Naive thymus-derived CD4-positive, alpha-beta T cell (primary cell): ENCODE measurements at places on chromosomes 3 and 15. TPM values are rescaled to one million over a fixed set of nuclear protein-coding genes. Genes with fewer than 3 reads are reported as not detected.

- no peak overlapping the region for H3K27ac ChIP-seq
- H3K4me1 ChIP-seq = no peaks in the 10 kb centered on the region
- no peaks in the 10 kb centered on the region for H3K27me3 ChIP-seq
These were observed 304.4 kb downstream of the FGF12 start for GRCh38 chr3:192422997-192423342.

- no peaks in the 10 kb centered on the region for H3K27me3 ChIP-seq
- no peak overlapping the region for H3K4me3 ChIP-seq
- H3K36me3 ChIP-seq = peaks cover 22% of the 10 kb centered on the region
- no peaks in the 10 kb centered on the region for H3K4me1 ChIP-seq
These were observed 36.0 kb upstream of the COLQ start for GRCh38 chr3:15557511-15557946.

DNA sequence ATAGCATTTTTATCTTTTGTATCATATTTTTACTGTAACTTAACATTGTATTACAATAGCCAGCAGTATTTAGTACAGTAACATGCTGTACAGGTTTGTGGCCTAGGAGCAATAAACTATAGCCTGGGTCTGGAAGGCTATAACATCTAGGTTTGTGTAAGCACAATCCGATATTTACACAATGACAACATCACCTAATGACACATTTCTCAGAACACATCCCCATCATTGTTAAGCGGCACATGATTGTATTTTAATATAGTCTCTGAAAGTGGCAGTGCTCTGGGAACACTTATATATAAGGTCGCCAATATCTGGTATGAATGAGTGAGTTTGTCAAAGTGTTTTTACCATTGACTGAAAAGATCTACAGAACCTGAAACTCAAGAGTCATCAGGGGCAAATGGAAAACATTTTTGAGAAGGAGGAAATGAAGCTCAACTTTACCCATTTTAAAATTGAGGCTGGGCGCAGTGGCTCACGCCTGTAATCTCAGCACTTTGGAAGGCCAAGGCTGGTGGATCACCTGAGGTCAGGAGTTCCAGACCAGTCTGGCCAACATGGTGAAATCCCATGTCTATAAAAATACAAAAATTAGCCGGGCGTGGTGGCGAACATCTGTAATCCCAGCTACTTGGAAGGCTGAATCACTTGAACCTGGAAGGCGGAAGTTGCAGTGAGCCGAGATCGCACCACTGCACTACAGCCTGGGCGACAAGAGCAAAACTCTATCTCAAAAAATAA lies 38.8 kb upstream of the TNFSF10 start:
- H3K36me3 ChIP-seq = no peaks in the 10 kb centered on the region
- H3K27me3 ChIP-seq = no peaks in the 10 kb centered on the region
- H3K4me3 ChIP-seq = no peak overlapping the region
- DNase-seq = no peak
- H3K27ac ChIP-seq = no peak overlapping the region
- peaks cover 15% of the 10 kb centered on the region for H3K4me1 ChIP-seq

GRCh38 chr3:5305684-5305989 lies 118.1 kb downstream of the EDEM1 start:
- H3K36me3 ChIP-seq = no peaks in the 10 kb centered on the region
- no peaks in the 10 kb centered on the region for H3K27me3 ChIP-seq
- no peak for DNase-seq
- H3K4me1 ChIP-seq = no peaks in the 10 kb centered on the region
- no peak overlapping the region for H3K27ac ChIP-seq

GRCh38 chr3:62496503-62496902 lies 123.2 kb upstream of the FEZF2 start:
- no peak overlapping the region for H3K4me3 ChIP-seq
- H3K4me1 ChIP-seq = no peaks in the 10 kb centered on the region
- H3K27me3 ChIP-seq = no peaks in the 10 kb centered on the region
- H3K36me3 ChIP-seq = no peaks in the 10 kb centered on the region
- DNase-seq = no peak
- no peak overlapping the region for H3K27ac ChIP-seq

- no peaks in the 10 kb centered on the region for H3K4me1 ChIP-seq
- no peak overlapping the region for H3K27ac ChIP-seq
- H3K36me3 ChIP-seq = no peaks in the 10 kb centered on the region
- H3K27me3 ChIP-seq = no peaks in the 10 kb centered on the region
- no peak for DNase-seq
These were observed 177.2 kb downstream of the TP63 start for GRCh38 chr3:189808246-189809007.

GRCh38 chr3:189119950-189120349 lies 51.8 kb upstream of the TPRG1 start:
- H3K27ac ChIP-seq = no peak overlapping the region
- no peaks in the 10 kb centered on the region for H3K27me3 ChIP-seq
- no peak for DNase-seq
- no peak overlapping the region for H3K4me3 ChIP-seq
- no peaks in the 10 kb centered on the region for H3K36me3 ChIP-seq
- H3K4me1 ChIP-seq = peaks cover 25% of the 10 kb centered on the region

- no peaks in the 10 kb centered on the region for H3K36me3 ChIP-seq
- DNase-seq = no peak
- no peak overlapping the region for H3K27ac ChIP-seq
These were observed 98.3 kb downstream of the ANO10 start for GRCh38 chr3:43523454-43524053.

DNA sequence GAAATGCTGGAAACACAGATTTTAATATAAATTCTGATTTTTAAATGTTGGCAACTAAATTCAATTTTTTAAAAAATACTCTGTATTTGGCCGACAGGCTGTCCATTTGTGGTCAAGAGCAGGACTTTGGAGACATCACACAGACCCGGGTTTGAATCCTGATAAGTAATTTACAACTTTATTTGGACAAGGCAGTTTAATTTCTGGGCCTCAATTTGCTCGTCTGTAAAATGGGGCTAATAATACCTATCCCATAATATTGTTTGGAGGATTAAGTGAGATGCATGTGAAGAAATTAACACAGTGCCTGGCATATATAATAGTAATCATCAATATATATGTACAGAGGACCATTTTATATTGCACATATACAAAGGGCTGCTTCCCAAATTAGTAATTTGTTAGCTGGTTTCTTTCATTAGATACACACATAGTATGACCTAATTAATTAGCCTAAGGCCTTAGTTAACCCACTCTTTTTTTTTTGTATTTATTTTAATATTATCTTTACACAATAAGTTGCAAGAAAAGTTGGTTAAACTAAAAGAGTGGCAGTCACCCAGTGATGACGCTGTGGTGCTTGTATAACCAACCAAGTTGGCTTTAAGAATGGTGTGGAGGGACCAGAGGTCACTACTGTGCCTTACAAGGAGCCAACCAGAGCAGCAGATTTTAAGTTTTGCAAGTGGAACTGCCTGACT lies 665 bp downstream of the PIGB start:
- H3K27me3 ChIP-seq = no peaks in the 10 kb centered on the region
- peak overlapping the region; percentile 95 for H3K4me3 ChIP-seq
- peak overlapping the region; percentile 98 for H3K27ac ChIP-seq
- no peak for DNase-seq

DNA sequence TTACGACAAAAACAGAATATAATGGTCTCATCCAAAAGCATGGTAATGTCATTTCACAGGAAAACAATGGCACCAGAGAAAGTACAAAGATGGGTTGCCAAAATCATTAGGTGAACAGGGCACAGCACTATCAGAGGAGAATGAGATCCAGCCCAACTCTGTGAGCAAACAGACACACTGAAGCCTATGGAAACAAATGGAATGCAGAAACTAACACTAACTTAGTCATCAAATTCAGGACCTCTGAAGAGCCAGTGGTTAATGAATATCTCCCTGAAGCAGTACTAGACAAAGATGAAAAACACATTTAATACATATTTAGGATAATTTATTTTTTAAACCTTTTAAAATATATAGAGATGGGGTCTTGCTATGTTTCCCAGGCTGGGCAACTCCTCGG lies 14.6 kb upstream of the RPS17 start:
- no peak for DNase-seq
- no peaks in the 10 kb centered on the region for H3K4me1 ChIP-seq
- H3K27ac ChIP-seq = no peak overlapping the region
- H3K27me3 ChIP-seq = no peaks in the 10 kb centered on the region

- H3K27ac ChIP-seq = no peak overlapping the region
- no peaks in the 10 kb centered on the region for H3K36me3 ChIP-seq
- H3K4me3 ChIP-seq = no peak overlapping the region
- H3K27me3 ChIP-seq = no peaks in the 10 kb centered on the region
- DNase-seq = no peak
- H3K4me1 ChIP-seq = no peaks in the 10 kb centered on the region
These were observed 7.1 kb downstream of the MYEF2 start for GRCh38 chr15:48170981-48171380.

DNA sequence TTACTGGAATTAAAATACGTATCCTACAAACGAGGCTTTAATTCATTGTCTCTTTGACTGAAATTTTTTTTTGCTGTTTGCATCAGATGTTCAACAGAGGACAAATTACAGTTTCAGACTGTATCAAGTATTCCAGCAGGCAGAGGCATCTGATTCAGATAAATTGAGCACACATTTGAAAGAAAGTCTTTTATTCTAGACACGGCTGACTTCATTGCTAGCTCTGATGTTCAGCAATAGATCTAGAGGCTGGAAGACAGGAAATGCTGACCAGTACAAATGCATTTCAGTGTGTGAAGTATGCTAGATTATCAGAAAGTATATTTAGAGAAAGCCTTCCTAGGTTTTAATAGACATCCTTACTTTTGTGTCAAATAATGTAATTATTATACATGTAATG lies 472.2 kb downstream of the NLGN1 start:
- H3K36me3 ChIP-seq = no peaks in the 10 kb centered on the region
- no peaks in the 10 kb centered on the region for H3K27me3 ChIP-seq
- no peaks in the 10 kb centered on the region for H3K4me1 ChIP-seq
- H3K27ac ChIP-seq = no peak overlapping the region

DNA sequence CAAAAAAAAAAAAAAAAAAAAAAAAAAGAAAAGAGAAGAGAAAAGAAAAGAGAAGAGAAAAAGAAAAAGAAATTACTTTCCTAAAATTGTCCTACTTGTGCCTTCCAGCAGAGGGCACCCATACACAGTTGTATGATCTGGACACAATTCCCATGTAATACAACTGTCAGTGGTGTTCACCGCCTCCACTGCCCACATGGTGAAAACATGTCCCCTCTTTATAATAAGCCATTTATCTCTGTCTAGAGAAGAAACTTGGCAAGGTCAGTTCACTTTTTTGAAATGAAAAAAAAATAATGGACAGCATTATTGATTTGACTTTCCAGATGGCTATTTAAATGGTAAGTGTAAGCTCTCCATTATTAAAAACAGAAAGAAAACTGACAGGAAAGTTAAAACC lies 459.4 kb downstream of the GBE1 start:
- DNase-seq = no peak
- no peak overlapping the region for H3K27ac ChIP-seq
- H3K4me1 ChIP-seq = no peaks in the 10 kb centered on the region

DNA sequence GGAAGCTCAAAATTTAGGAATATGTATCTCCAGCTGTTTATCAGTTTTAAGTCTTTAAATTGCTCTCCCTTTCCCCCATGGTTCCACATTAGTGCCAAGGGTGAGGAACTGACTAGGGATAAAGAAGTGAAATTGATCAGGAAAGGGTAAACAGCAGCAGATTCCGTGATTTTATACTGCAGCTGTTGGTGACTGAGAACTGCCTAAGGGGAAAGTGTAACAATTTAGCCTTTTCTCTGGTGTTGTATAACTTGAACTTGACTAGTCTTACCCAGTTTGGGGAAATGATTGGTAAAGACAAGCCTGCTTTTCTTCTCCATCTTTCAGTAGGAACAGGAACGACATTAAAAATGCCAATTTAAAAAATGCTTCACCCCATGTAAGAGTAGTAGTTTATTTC lies 5.0 kb downstream of the SPRED1 start:
- no peak for DNase-seq
- no peak overlapping the region for H3K27ac ChIP-seq
- H3K4me3 ChIP-seq = no peak overlapping the region
- peaks cover 9% of the 10 kb centered on the region for H3K4me1 ChIP-seq

GRCh38 chr3:69540706-69541581 lies 155.1 kb upstream of the FRMD4B start:
- H3K4me1 ChIP-seq = no peaks in the 10 kb centered on the region
- no peak for DNase-seq
- no peaks in the 10 kb centered on the region for H3K36me3 ChIP-seq
- H3K27me3 ChIP-seq = no peaks in the 10 kb centered on the region

GRCh38 chr15:63339006-63339766 lies 42.5 kb downstream of the CA12 start:
- H3K4me1 ChIP-seq = no peaks in the 10 kb centered on the region
- no peak overlapping the region for H3K27ac ChIP-seq
- no peaks in the 10 kb centered on the region for H3K36me3 ChIP-seq
- H3K4me3 ChIP-seq = no peak overlapping the region

DNA sequence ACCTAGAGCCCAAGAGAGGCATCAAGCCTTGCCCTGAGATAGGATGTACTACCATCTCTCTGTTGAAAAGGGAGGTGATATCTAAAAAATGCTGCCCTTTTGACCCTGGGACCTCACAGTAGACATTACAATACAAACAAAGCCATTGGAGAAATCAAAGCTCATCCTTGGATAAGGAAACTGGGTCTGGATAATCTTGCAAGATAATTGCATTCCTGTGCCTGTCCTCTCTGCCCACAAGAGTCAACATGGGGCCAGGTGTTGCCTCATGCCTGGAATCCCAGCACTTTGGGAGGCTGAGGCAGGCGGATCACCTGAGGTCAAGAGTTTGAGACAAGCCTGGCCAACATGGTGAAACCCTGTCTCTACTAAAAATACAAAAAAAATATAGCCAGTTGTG lies 57.3 kb upstream of the DLG1 start:
- H3K4me1 ChIP-seq = no peaks in the 10 kb centered on the region
- H3K27ac ChIP-seq = no peak overlapping the region
- no peak overlapping the region for H3K4me3 ChIP-seq
- H3K27me3 ChIP-seq = no peaks in the 10 kb centered on the region
- no peaks in the 10 kb centered on the region for H3K36me3 ChIP-seq

The PKM gene
- 1,627 and 1,659 TPM in 2 replicates for total RNA-seq

GRCh38 chr3:185717121-185717520 lies 107.7 kb downstream of the IGF2BP2 start:
- no peak overlapping the region for H3K4me3 ChIP-seq
- H3K36me3 ChIP-seq = no peaks in the 10 kb centered on the region
- H3K27ac ChIP-seq = no peak overlapping the region
- H3K4me1 ChIP-seq = no peaks in the 10 kb centered on the region
- no peak for DNase-seq

The TMCC1 gene
- total RNA-seq = 39.4 TPM

DNA sequence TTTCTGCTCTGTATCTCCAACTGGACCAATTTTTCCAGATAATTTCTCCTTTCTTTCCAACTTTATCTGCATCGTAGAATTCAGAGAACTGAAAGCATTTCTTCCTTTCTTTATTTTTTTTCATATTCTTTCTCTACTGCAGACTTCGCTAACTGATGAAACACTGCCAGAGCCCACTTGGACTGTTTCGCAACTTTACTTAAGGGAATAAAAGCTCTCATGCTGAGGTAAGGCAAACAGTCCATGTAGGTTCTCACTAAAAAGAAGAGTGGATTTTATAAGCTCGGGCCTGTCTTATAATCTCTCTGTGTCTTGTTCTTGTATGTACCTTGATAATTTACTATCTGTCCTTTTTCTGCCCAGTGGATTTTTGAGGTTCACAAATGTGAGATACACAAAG lies 163.5 kb downstream of the CNTN4 start:
- H3K27me3 ChIP-seq = no peaks in the 10 kb centered on the region
- no peak overlapping the region for H3K4me3 ChIP-seq
- H3K36me3 ChIP-seq = no peaks in the 10 kb centered on the region
- no peak overlapping the region for H3K27ac ChIP-seq
- DNase-seq = no peak

The CCNB2 gene
- 1.4 TPM for total RNA-seq

GRCh38 chr15:49697121-49697520 lies 76.3 kb downstream of the DTWD1 start:
- no peaks in the 10 kb centered on the region for H3K4me1 ChIP-seq
- H3K27me3 ChIP-seq = no peaks in the 10 kb centered on the region
- no peak overlapping the region for H3K4me3 ChIP-seq
- DNase-seq = no peak
- no peak overlapping the region for H3K27ac ChIP-seq
